ENCODE measurements at places on chromosomes 6 and 20.

GRCh38 chr6:24689964-24690363 lies 23.1 kb downstream of the ACOT13 start:
- DNase-seq, result no peak

GRCh38 chr20:15708984-15709598 lies 864.2 kb downstream of the KIF16B start:
- peak; percentile 6 for DNase-seq

DNA sequence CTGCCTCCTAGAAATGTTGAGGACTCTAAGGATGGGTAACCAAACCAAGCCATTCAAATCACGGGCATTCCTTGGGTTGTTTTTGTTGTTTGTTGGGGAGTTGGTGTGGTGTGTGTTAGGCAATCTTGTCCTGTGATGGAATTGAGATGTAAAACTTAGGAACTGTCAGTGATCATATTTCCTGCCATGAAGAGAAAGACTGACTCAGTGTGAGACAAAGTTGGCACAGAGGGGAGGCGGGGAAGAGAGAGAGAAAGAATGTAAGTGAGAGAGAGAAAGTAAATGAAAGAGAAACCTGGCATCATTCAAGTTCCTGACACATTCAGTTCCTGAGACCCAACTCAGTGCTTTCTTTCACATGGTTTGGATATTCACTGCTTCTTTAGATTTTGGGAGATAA lies 21.6 kb upstream of the FBXO30 start:
- no peak for DNase-seq

- DNase-seq, result no peak
Observed at GRCh38 chr6:54262971-54263370, 45.3 kb upstream of the TINAG start.

DNA sequence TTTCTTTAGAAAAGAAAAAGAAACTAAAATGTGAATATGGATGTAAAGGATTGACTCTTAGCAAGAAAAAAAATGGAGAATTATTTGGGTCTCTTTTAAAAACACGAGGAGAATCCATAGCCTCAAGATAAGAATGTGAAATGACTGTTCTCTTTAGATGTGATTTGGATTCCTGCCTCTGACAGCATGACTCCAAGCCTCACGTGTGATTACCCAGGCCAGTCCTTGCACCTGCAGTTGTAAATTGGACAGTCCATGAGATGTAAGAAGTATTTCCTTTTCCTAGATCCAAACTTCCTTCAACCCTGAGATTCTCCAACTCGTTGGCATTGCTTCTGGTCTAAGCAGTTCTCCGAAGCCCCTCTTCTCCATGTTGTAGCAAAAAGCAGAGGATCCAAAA lies 31.9 kb downstream of the SLC2A12 start:
- no peak for DNase-seq

GRCh38 chr6:7992002-7992815 lies 72.0 kb downstream of the BLOC1S5 start:
- DNase-seq, result no peak

- DNase-seq, result no peak
Observed at GRCh38 chr6:35047265-35048011, 93.7 kb downstream of the TCP11 start.

- no peak for DNase-seq
Observed at GRCh38 chr20:34861386-34862084, 11.1 kb downstream of the GGT7 start.

DNA sequence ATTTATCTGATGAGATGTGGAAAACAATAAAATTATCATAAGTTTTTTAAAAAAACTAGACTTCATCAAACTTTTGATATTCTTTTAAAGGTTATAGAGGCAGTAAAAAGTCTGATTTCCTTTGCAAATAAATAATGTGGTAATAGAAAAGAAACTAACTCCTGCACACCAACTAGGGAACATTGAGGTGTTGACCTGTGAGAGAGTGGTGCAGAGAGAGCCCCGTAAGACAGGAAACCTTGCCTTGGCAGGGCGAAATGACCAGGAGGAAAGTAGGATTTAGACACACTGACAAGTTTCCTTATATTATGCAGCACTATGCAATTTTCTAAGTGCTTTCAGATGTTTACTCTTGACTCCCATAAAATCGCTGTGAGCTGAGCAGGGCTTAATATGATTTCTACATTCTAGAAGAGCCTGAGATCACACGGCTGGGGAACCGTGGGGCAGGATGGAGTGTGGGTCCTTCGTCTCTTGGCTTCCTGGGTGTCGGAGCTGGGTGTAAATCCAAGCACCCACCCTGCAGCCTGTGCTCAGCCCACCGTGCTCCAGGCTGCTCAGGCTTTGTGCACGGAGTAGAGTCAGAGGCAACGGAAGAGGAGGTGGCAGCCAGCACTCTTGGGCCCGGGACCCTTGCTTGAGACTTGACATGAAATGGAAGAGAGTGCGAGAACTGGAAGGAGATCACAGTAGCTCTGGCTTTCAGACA lies 61.3 kb upstream of the FOXQ1 start:
- no peak for DNase-seq

DNA sequence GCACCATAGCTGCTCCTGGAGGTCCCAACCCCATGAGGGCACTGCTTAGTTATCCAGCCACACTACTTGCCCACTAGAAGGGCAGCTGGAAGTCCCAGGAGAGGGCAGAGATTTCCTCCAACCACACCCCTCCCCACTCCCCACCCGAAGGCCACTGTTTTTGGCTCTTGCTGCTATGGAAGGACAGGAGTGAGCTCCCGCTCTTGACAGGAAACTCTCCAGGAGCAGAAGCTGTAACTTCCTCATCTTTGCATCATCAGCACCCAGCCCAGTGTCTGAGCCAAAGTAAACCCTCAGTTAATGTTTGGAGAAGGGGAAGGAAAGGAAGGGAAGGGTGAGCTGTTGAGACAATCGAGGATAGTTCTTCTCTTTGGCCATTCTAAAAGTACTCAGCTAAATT lies 120.7 kb downstream of the MTFR2 start:
- no peak for DNase-seq

GRCh38 chr6:44731485-44732095 lies 344.1 kb downstream of the CDC5L start:
- no peak for DNase-seq

DNA sequence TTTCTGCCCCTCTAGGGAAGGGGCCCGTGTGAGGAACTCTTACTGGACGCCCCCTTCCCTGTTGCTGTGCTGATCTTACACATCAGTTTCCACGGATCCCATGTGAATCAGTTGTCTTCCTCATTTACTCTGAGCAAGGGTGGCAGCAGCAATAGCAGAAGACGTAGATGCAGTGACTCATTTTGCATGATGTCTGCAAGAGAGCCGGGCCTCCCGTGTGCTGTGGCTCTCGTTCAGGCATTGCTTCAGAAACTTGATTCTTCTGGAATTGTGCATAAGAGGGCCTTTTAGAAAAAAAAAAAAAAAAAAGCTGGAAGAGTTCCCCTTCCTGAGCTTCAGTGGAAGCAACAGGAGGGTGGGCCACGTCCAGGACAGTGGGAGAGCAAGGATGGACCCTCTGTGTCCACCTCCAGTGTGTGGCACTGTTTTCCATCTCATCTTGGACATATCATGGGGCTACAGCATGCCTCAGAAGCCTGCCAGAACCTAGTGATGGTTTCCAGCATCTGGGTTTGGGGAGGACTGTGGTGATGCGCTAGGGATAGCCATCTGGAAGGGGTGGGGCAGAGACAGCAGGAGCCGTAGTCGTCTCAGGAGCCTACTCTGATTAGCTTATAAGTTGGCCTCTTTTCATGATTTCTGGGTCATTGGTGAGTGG lies 62.1 kb downstream of the FOXO3 start:
- no peak for DNase-seq

GRCh38 chr20:63344616-63345327 lies 16.4 kb downstream of the CHRNA4 start:
- no peak for DNase-seq

- DNase-seq, result no peak
Observed at GRCh38 chr6:126199466-126199865, 140.4 kb upstream of the CENPW start.

DNA sequence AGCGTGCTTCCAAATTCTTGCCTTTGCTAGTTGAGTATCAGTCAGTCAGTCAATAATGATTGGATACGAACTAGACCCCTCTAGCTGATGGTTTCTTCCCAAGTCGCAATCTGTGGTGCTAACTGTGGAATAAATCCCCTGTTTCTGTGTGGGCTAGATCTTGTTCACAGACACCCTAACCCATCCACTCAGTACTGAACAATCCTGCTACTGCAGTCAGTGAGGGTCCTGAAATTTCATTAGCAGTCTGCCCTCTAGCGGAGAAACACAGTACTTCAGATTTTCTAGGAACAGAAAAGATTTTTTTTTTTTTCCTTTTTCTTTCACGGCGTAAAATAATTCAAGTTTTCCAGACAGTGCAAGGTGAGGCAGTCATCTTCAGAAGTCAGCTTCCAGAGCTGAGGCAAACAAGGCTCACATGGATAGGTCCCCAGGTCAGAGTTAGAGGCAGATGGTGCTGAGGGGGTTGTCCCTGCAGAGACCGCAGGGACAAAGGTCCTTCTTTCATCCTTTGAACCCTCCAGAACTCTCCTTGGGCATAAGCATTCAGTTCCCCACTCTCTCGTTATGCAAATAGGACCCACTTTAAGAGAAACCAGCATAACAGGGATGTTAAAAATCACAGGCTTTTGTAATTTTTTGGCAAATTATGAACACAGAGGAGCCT lies 119.6 kb downstream of the SCML4 start:
- peak; percentile 17 for DNase-seq

DNA sequence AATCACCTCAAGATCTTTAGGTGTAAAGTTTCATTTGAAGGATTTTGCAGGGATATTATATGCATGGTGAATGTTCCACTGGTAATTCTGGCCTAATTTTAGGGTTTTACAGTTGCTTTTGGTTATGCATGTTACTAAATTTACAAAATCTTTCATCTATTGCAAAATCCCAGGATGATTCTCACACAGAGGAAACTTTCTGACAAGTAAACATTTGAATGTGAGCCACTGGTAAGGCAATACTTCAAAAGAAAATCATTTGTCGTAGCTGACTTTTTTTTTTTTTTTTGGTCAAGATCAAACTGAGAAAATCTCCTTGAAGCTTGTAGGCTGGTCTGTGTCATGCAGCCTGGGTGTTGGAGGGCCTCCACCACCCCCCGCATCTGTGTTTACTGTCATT lies 141.9 kb upstream of the EXOC2 start:
- DNase-seq, result no peak

DNA sequence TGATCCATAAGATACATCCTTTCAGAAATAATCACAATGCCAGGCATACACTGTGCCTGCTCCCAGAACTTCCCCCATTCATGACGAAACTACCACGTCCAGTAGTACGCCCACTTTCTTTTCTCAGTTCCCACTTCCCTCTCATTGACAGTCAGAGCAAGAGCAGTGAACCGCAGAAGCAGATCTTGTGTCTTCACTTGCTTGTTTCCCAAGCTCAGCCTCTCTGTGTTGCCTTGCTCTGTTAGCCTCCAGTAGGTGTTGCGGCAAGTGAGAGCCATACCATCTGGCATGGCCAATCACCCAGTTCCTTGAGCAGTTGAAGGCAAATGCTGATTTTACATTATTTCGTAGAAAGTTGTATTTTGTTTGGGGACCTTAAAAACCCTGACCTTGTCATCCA lies 11.7 kb downstream of the UST start:
- peak; percentile 57 for DNase-seq

DNA sequence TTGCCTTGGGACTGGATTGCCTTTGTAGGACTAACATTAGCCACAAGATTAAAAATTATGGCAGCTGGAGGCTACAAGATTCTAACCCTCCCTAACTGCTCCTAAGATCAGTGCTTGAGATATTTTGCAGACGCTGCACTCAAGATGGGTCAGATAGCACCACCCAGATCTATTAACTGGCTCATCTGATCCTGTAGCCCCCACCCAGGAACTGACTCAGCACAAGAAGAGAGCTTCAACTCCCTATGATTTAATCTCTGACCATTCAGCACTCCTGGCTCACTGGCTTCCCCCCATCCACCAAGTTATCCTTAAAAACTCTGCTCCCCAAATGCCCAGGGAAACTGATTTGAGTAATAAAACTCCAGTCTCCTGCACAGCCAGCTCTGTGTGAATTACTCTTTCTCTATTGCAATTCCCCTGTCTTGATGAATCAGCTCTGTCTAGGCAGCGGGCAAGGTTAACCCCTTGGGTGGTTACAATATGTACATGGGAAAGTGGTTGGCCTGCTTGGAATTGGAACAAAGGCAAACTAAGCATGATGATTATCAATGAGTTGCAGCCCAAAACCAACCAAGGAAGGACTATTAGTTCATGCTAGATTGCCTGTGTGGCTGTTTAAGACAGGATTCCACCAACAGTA lies 111.3 kb downstream of the OR2B2 start:
- no peak for DNase-seq

- DNase-seq, result no peak
Observed at GRCh38 chr6:124066269-124066668, 262.6 kb downstream of the NKAIN2 start.

GRCh38 chr6:1363729-1364572 lies 25.4 kb upstream of the FOXF2 start:
- DNase-seq, result no peak

DNA sequence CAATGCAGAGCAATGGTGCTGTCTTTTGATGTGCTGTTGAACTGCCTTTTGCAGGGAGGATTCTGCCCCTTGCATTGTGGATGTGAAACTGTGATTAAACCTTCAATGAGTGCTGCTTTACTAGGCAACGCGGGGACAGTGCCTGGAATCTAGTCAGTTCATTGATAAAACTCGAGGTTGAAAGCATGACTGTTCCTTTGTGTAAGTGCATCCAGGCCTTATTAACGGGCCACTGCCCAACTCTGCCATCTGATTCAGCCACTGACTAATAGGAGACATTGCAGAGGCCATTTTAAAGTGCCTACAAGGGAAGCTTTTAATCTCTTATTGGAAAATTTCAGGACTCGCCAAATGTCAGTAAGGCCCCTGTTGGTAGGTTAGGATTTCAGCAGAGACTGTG lies 49.3 kb downstream of the SLC35F1 start:
- peak; percentile 61 for DNase-seq

DNA sequence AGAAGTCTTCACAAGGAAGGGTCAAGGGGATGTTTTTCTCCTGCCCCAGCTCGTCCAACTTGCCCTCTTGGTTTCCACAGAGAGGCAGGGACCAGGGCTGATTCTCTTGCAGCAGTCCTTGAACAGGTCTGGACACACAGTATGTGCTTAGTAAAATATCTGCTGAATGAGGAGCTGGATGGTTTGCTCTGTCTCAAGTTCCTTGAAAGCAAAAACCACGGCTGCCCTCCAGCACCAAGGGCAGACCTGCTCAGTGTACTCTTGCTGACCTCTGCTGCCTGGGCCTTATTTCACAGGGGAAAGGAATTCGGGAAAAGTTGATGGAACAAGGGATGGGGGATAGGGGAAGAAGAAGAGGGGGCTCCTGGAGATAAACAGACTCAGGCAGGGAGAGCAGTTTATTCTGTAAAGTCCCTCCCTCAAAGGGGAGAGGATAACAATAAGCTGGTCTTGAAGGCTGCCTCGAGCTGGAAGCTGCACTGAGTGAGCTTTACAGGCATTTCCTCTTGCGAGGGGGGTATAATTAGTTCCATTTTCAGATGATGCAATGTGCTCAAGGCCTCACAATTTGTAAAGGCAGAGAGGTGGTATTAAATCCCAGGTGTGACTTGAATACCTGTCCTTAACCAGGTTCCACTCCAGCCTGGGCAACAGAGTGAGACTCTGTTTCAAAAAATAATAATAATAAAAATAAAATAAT lies 10.3 kb downstream of the KCNK5 start:
- DNase-seq, result no peak

GRCh38 chr20:22410556-22411130 lies 173.7 kb downstream of the FOXA2 start:
- no peak for DNase-seq

- DNase-seq, result no peak
Observed at GRCh38 chr6:135880066-135880972, 28.8 kb downstream of the PDE7B start.

GRCh38 chr6:112163295-112164257 lies 76.2 kb downstream of the FAM229B start:
- peak; percentile 5 for DNase-seq
